NCI-H1105 treated with DMSO at 0.1 percent for 48 hours (cell line): ENCODE measurements at places on chromosomes 5 and 9.
A peak's percentile ranks its signal among the peaks of the same experiment; 100 is the strongest.

DNA sequence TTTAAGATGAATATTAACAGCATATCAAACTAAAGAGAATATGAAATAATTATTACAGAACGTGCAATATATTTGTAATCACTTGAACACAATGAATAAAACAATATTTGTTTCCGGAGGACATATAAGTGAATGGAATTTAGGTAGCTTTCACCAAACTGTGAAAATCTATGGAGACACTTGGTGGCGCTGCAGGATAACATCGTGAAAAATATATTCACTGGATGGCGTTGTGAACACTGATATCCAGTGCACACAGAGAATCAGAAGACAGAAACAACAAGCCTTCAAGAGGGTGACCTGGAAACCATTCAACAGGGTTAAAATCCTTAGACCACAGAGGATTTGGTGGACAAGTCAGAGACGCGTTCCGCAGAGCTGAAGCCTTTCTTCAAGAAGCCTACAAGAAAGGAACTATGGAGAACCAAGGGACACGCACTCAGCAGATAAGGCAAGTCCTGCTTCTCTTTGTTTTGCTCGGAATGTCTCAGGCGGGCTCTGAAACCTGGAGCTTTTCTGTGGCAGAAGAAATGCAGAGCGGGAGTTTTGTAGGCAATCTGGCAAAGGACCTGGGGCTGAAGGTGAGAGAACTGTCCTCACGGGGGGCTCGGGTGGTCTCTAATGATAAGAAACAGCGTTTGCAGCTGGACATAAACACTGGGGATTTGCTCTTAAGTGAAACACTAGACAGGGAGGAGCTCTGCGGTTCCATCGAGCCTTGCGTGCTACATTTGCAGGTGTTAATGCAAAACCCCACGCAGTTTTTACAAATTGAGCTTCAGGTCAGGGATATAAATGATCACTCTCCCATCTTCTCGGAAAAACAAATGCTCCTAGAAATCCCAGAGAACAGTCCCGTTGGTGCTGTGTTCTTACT is at the start of gene PCDHB11:
Gene PCDHB11, plus strand, starts transcription at position 269 of the 877 bp plus-strand sequence. Its CDS starts 148 bp downstream, at position 417.
- DNase-seq: peak; percentile 68

GRCh38 chr5:31153521-31153920 is 40.0 kb upstream of the CDH6 start:
- no peak for DNase-seq

DNA sequence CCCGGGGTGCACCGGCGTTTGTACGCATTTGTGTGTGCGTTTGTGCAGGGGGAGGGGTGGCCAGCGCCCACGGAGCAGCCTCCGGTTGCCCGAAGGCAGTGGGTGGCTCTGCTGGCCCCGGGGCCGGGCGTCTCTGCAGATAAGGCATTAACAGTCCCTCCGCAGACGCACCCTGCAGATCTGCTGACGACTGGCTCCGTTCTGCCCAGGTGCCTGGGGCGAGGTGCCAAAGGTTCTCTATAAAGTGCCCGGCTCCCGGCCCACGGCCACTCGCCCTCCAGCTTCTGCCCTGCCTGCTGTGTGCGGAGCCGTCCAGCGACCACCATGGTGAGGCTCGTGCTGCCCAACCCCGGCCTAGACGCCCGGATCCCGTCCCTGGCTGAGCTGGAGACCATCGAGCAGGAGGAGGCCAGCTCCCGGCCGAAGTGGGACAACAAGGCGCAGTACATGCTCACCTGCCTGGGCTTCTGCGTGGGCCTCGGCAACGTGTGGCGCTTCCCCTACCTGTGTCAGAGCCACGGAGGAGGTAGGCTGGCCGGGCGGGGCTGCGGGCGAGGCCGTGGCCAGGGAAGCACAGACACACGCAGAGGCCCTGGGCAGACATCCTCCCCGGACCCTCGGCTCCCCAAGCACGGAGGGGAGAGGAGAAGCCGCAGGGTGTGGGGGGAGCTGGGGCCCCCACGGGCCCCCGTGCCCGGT is at the start of gene SLC6A19:
Gene SLC6A19, plus strand, starts transcription at position 269 of the 699 bp plus-strand sequence. Its CDS starts 56 bp downstream, at position 325.
- DNase-seq: no peak

GRCh38 chr5:115941051-115941675 is 21.1 kb upstream of the LVRN start:
- DNase-seq: no peak

- no peak for DNase-seq
Measured at GRCh38 chr5:53243403-53243802, 133.8 kb upstream of the MOCS2 start.

- DNase-seq: no peak
Measured at GRCh38 chr5:109898269-109899162, 208.8 kb downstream of the MAN2A1 start.

DNA sequence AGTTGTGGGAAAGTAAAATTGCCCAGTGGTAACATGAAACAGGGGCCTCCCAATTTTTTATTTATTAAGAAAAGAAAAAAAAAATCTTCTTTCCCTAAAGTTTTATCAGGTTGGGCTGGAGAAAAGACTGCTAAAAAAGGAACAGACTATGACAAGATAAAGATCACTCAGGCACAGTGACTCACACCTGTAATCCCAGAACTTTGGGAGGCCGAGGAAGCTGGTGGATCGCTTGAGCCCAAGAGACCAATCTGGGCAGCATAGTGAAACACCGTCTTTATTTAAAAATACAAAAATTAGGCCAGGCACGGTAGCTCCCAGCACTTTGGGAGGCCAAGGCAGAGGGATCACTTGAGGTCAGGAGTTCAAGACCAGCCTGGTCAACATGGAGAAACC is 312.5 kb downstream of the CETN3 start:
- no peak for DNase-seq

- no peak for DNase-seq
Measured at GRCh38 chr9:120783602-120784047, 9.6 kb downstream of the FBXW2 start.

- no peak for DNase-seq
Measured at GRCh38 chr9:73714294-73714693, 562.6 kb downstream of the ANXA1 start.
